ENCODE measurements at places on chromosomes 16 and 17. TPM values are rescaled to one million over a fixed set of nuclear protein-coding genes. Genes with fewer than 3 reads are reported as not detected.

- no peak for DNase-seq
These were observed 6.3 kb downstream of the TK1 start for GRCh38 chr17:78180508-78180907.

- DNase-seq = no peak
These were observed 384.5 kb downstream of the SNX29 start for GRCh38 chr16:12361016-12361415.

DNA sequence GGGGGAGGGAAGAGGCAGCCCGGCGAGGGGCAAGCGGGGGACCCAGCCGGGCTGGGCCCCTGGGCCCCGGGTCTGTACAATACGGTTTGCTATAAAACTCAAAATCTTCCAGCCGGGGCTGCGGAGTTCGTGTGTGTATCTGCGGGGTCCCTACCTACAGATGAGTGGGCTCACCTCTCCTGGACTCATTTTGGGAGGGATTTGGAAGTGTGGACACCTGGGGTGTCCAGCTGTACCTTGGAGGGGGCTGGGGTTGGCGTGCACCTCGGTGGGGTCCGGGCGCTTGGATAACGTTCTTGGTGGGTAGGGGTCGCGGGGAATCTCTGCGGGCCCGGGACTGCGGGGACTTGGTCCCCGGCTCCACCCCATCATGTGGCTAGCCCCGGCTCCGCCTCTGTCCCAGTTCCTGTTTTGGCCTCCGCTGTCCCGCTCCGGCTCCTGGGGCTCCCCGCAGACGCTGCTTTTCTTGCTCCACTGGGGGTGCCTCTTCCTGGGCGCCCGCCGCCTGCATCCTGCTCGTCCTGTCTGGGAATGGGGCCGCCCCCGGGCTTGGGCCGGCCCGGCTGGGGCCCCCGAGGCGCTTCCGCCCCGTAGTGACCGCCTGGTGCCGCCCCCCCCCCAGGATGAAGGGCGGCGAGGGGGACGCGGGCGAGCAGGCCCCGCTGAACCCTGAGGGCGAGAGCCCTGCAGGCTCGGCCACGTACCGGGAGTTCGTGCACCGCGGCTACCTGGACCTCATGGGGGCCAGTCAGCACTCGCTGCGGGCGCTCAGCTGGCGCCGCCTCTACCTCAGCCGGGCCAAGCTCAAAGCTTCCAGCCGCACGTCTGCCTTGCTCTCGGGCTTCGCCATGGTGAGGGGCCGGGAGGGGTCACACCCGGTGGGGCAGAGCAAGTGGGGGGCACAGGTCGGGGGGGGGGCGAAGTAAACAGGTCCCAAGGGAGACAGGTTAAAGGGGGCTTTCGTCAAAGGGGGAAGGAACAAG is at the start of gene ORAI3:
ORAI3 (plus strand) TSS at position 402 of the 983 bp plus-strand sequence; CDS start at position 624, 222 bp downstream.
- DNase-seq = peak; percentile 44

- DNase-seq = no peak
These were observed 5.2 kb upstream of the PRSS21 start for GRCh38 chr16:2811703-2812471.

Gene VMO1
- not detected for total RNA-seq

DNA sequence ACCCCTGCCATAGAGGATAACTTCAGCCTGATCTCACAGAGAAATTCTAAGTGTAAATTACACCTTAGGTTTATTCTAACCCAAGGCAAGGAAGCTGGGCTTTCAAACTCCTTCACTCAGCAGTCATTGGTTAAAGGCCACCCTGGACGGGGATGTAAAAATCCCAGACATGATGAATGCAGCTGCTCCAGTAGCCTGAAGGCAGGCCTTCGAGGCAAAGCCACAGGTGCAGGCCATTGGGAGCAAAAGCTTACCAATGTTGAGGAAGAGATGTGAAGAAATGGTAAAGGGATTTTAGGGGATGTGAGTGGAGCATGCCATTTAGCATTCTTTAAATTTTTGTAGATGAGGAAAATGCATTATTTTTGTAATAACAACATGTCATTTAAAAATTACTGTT is 514.4 kb downstream of the XYLT1 start:
- DNase-seq = no peak

DNA sequence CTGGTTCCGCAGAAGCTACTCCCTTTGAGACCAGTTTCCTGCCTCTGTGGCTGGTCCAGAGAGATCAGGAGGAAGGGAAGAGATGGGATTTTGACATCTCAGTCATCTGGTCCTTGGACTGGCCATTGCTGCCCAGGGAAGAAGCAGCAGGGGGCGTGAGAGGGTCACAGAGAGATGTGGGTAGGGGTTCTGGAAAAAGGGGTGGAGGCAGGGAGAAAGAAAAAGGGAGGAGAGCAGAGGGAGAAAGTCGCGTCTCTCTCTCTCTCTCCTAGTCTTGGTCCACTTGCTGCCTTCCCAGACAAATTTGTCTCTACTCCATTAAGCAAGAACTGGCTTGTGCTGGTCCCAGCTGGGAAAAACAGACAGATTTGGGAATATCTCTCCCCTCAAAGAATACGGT is 4.4 kb downstream of the SHBG start:
- DNase-seq = peak; percentile 41
